Neural crest cell (in vitro differentiated cells): ENCODE measurements at places on chromosomes 5 and 9. TPM values are rescaled to one million over a fixed set of nuclear protein-coding genes. Genes with fewer than 3 reads are reported as not detected.

The ZFP2 gene
- total RNA-seq, result 2.9 and 3.4 TPM in 2 replicates

DNA sequence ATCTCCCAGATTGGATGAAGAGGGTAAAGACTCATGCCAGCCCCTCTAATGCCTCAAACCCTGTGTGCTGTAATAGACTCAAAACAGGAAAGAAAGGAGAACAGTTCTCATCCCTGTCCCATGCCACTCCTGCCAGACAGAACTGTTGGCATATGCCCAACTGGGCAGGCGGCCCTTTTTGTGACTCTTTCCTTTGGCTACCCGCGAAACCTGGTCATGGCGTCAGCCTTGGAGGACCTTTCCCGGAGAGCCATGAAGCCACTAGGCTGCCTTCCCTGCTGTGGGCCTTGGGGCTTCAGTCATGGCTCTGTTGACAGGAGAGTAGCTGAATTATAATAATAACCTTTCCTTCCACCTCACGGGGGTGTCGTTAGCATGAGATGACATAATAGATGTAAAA lies 75.9 kb upstream of the SEMA6A start:
- H3K36me3 ChIP-seq, result no peaks in the 10 kb centered on the region
- H3K4me1 ChIP-seq, result peaks cover 36% of the 10 kb centered on the region
- no peak overlapping the region for H3K4me3 ChIP-seq
- DNase-seq, result no peak
- no peaks in the 10 kb centered on the region for H3K27me3 ChIP-seq
- no peak overlapping the region for H3K27ac ChIP-seq

DNA sequence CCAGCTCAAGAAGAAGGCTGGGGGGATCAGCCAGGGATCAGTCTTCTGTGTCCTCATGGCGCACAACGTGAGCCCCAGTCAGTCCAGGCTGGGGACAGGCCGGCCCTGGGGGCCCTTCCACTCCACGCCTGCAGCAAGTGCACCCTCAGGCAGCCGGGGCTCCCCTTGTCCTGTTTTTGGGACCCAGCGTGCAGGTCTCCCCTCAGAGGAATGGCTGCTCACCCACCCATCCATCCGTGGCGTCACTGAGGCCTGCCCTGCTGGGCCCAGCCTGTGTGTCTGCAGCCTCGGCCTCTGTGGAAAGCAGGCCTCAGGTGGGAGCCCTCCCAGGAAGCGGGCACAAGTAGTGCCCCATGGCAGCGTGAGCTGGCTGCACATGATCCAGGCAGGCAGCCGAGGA lies 52.6 kb upstream of the FCN2 start:
- no peak for DNase-seq
- no peak overlapping the region for H3K27ac ChIP-seq
- H3K27me3 ChIP-seq, result no peaks in the 10 kb centered on the region
- H3K36me3 ChIP-seq, result no peaks in the 10 kb centered on the region
- H3K4me1 ChIP-seq, result no peaks in the 10 kb centered on the region

The PDGFRB gene
- total RNA-seq, result 10.8 and 15.3 TPM in 2 replicates

- H3K4me3 ChIP-seq, result no peak overlapping the region
- no peak overlapping the region for H3K27ac ChIP-seq
- DNase-seq, result no peak
- H3K36me3 ChIP-seq, result no peaks in the 10 kb centered on the region
- peaks cover 36% of the 10 kb centered on the region for H3K27me3 ChIP-seq
Measured at GRCh38 chr5:94888674-94889073, 270.2 kb downstream of the SLF1 start.

The CDC25C gene
- total RNA-seq, result 22.5 and 22.7 TPM in 2 replicates
